Mesothelial cell of epicardium (in vitro differentiated cells): ENCODE measurements at places on chromosomes 2 and 18. TPM values are rescaled to one million over a fixed set of nuclear protein-coding genes. Genes with fewer than 3 reads are reported as not detected.

The LRRC30 gene
- not detected in 3 replicates for total RNA-seq

The ANKRD30BL gene
- not detected in 3 replicates for total RNA-seq

The SLC30A3 gene
- total RNA-seq = 2.3 to 3.4 TPM (median 3.1 TPM) in 3 replicates

The SATB2 gene
- 3.4 to 4.0 TPM (median 3.8 TPM) in 3 replicates for total RNA-seq

The LIMS4 gene
- total RNA-seq = 0.82 to 1.8 TPM (median 1.2 TPM) in 3 replicates

DNA sequence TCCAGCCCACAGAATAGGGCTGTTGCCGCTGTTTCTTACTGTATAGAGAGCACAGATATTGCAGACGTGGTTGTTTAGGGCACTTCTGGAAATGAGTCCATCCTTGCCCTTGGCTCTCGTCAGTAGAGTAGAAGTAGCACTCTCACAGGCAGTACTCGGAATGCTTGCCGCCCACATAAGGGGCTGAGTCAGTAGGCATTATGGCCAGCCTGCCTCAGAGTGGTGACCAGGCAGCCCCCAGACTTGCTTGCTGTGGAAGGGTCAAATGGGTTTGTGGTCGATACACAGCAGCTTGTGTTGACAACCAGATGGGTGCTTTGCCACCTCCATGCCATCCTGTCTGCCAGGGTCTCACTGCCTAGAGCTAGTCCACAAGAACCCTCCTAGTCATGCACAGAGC lies 38.7 kb downstream of the PLEKHB2 start:
- no peak overlapping the region for H3K4me3 ChIP-seq
- H3K27me3 ChIP-seq = no peaks in the 10 kb centered on the region

DNA sequence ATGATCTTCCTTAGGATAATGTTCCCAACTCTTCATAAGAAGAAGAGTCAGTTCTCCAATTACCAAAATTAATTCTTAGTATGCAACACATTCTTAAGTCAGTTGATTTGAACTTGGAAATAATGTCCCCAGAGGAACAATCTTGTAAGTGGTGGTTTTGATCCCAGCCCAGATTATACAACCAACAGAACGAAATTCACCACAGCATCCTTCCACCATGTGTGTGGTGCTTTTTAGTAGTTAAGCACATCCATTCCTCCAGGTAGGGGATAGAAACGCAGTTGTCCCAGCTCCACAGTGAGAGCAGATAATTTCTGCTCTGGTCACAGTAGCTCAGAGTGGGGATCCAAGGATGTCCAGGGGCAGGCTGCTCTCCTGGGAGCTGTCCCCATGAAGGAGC lies 161.7 kb upstream of the SLC39A10 start:
- DNase-seq = no peak
- H3K36me3 ChIP-seq = no peaks in the 10 kb centered on the region
- H3K27ac ChIP-seq = no peak overlapping the region
- no peak overlapping the region for H3K4me3 ChIP-seq
- H3K27me3 ChIP-seq = no peaks in the 10 kb centered on the region
- peaks cover 7% of the 10 kb centered on the region for H3K4me1 ChIP-seq

DNA sequence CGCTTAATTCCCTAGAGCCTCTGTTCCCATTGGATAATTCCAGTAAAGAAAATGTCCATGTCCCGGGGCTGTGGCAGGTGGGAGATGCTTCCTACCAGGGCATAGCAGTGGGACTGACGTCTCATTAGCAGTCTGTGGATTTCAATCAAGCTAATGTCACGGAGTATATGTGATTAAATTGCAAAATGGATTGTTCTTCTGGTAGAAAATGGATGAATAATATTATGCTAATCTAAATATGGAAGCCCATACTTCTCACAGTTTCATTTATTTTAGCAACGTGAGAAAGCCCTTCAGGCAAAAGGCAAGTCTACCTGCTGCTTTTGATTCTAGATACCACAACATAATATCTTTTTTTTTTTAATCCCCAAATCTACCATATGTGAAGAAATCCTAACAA lies 185.5 kb downstream of the DNER start:
- no peak for DNase-seq
- no peak overlapping the region for H3K4me3 ChIP-seq
- H3K27ac ChIP-seq = no peak overlapping the region
- no peaks in the 10 kb centered on the region for H3K4me1 ChIP-seq

DNA sequence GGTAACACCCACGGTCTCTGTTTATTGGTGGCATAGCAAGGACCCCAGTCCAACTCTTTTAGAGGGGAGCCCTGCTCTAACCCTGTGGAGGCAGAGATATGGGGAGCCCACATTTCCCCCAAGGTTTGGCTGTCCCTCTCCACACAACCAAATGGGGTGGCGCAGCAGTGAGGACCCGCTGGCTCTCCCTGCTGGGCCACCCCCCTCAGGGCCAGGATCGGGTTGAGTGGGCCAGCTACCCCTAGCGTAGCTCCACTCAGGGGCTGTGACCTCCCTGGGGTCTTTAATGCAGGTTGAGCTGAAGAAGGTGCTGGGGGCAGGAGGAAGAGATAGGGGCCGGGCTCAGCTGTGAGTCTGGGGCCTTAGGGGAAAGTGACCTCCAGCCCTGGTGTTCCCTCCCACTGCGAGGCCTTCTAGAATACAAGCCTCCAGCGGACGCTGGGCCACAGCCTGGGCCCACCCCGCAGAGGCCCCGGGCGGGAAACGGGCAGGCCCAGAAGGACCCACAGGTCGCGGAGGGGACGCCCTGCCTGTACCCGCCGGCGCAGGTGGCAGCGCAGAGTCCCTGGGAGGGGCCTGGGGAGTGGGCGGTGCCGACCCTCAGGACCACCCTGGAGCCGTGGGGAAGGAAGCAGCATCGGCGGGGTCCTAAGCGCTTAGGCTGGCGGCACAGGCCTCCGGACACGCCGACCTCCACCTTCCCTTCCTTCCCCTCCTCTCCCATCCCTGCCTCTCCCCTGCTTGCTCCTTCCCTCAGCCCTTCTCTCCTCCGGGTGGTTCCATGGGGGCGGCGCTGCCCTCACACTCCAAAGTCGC lies 9.6 kb downstream of the CROCC2 start:
- peaks cover 24% of the 10 kb centered on the region for H3K27me3 ChIP-seq
- no peak for DNase-seq
- no peak overlapping the region for H3K27ac ChIP-seq
- no peaks in the 10 kb centered on the region for H3K36me3 ChIP-seq

DNA sequence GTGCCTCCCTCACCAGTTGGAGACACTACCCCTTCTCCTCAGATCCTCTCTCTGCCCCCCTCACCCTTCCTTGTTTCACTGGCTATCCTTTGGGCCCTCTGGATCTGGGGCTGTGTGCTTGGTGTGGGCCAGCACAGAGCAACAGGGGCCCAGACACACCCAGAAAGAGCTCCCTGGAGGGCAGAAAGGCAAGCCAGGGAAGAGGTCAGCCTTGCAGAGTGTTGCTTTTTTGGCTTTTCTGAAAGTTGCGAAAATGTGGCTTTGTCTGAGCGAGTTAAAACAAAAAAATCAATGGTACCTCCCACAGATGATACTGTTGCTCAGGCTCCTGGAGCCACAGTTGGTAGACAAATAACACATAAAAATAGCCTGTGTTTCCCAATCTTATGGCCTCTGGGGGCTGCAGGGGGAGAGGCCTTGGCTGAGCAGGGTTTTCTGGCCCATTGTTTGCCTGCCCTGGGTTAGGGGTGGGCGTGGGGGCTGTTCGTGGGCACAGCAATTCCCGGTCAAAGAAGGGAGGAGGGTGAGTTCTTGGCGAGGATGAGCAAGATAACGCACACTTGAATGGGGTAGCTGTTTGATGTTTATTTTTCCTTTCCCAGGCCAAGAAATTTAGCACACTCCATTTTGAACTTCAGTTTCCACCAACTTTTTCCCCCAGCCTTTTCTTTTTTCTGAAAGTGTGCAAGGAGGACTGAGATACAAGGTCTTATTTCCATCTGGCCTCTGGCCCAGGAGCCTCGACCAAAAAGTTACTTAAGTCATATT lies 167.0 kb upstream of the HAAO start:
- DNase-seq = no peak
- H3K27ac ChIP-seq = peak overlapping the region; percentile 82
- H3K4me3 ChIP-seq = no peak overlapping the region
- H3K36me3 ChIP-seq = no peaks in the 10 kb centered on the region

GRCh38 chr2:170396799-170397459 lies 219.0 kb downstream of the MYO3B start:
- peaks cover 40% of the 10 kb centered on the region for H3K27me3 ChIP-seq
- H3K36me3 ChIP-seq = no peaks in the 10 kb centered on the region
- DNase-seq = no peak
- H3K4me1 ChIP-seq = peaks cover 11% of the 10 kb centered on the region

DNA sequence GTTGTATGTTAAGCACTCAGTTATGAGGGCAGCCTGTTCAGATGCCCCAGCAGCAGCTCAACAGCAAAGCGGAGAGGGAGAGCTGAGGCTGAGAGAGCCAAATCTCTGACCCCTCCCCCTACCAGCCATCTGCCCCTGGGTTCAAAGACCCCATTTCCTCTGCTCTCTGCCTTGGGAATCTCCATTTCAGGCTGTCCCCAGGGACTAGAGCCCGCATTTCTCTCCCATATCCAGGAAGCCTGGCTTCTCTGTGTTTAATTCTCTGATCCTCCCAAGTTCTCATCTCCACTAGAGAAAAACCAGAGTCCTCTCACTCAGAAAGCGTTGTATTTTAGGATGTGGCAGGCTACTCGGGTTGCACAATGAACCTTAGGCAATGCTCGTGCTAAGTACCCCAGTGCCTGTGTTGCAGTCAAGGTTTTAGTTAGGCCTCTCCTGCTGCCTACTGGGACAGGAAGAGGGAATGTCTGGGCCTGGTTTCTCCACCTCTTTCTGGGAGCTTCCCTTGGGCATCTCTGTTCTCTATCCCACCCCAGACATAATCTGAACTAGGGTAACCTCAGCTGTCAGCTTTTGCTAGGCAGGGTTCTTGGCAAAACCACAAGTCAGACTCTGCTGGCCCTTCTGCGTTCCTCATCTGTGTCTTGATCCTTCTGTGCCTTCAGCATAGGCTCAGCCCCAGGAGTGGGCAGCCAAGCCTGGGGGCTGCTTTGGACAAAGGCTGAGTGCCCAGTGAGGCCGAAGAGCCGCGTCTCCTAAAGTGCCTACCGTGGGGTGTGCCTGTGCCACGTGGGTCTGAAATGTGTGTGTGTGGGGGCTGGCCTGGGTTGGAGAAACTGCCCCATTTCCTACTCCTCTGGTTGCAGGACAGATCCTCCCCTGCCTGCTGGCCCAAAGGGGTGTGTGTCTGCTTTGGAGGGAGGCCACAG lies 96.8 kb downstream of the STPG4 start:
- DNase-seq = no peak
- H3K27ac ChIP-seq = peak overlapping the region; percentile 52
- H3K4me1 ChIP-seq = peaks cover 43% of the 10 kb centered on the region
- no peak overlapping the region for H3K4me3 ChIP-seq
- peaks cover 6% of the 10 kb centered on the region for H3K36me3 ChIP-seq

GRCh38 chr2:36587556-36587955 lies 10.4 kb downstream of the FEZ2 start:
- no peak overlapping the region for H3K27ac ChIP-seq
- peaks cover 39% of the 10 kb centered on the region for H3K36me3 ChIP-seq
- H3K27me3 ChIP-seq = no peaks in the 10 kb centered on the region

- peaks cover 38% of the 10 kb centered on the region for H3K4me1 ChIP-seq
- peak overlapping the region; percentile 75 for H3K4me3 ChIP-seq
- no peak overlapping the region for H3K27ac ChIP-seq
These were observed 228.7 kb downstream of the HAUS1 start for GRCh38 chr18:46332921-46333341.

DNA sequence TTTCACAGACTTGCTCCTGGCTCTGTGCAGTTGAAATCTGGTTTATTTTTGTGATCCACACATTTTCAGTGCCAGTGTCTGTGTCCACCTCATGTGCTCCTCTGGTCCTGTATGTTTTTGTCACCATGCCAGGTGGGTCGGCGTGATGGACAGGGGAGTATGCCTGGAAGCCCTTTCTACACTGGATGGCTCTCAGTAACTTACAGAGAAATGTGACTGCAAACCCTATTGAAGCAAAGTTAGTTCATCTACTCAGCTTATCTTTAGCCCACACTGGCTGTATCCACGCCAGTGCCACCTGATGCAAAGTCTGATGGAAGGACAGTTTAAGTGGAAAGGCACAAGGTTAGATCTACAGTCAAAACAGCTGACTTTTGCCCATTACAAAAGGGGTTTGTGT lies 4.3 kb downstream of the IMPA2 start:
- no peaks in the 10 kb centered on the region for H3K27me3 ChIP-seq
- H3K4me3 ChIP-seq = no peak overlapping the region
- H3K36me3 ChIP-seq = no peaks in the 10 kb centered on the region
- H3K4me1 ChIP-seq = peaks cover 29% of the 10 kb centered on the region
- no peak overlapping the region for H3K27ac ChIP-seq
